ENCODE measurements at places on chromosomes 6 and 20.

DNA sequence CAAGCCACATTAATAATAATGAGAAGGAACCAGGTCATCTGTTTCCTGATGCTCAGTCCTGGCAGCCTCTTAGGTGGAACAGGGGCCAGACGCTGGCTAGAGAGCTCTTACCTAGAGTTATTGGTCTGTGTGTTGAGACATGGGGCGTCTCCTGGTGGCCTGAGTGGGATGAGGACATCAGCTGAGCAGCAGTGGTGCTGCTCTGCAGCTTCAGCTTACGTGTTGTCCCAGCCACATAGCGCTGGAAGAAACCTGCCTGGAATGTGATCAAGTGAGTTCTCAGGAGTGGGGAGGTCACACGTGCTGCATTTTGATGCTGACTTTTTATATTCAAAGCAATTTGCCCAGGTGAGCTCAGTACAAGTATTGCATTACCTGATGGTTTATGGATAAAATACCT lies 355.4 kb downstream of the CDH26 start:
- no peak for DNase-seq

GRCh38 chr6:137019476-137020272 lies 25.1 kb downstream of the IL20RA start:
- DNase-seq = no peak

GRCh38 chr6:166394036-166394892 lies 11.5 kb upstream of the MPC1 start:
- no peak for DNase-seq

DNA sequence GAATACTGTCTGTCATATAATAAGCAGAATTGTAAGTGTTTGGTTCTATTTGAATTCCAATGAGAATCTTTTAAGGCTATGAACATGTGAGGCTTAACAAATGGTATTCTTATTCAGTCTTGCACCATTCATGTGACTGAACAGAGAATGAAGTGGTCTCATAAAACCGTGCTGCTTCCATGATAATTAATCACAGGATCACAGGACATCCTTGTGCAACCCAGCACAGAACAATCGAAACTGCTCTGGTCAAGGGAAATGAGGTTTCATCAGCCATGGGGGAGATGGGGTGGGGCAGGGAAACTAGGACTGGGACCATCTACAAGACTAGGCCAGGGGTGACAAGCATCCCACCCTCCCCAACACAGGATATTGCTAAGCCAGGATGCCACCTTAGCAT lies 6.0 kb downstream of the PPIL6 start:
- DNase-seq = no peak

DNA sequence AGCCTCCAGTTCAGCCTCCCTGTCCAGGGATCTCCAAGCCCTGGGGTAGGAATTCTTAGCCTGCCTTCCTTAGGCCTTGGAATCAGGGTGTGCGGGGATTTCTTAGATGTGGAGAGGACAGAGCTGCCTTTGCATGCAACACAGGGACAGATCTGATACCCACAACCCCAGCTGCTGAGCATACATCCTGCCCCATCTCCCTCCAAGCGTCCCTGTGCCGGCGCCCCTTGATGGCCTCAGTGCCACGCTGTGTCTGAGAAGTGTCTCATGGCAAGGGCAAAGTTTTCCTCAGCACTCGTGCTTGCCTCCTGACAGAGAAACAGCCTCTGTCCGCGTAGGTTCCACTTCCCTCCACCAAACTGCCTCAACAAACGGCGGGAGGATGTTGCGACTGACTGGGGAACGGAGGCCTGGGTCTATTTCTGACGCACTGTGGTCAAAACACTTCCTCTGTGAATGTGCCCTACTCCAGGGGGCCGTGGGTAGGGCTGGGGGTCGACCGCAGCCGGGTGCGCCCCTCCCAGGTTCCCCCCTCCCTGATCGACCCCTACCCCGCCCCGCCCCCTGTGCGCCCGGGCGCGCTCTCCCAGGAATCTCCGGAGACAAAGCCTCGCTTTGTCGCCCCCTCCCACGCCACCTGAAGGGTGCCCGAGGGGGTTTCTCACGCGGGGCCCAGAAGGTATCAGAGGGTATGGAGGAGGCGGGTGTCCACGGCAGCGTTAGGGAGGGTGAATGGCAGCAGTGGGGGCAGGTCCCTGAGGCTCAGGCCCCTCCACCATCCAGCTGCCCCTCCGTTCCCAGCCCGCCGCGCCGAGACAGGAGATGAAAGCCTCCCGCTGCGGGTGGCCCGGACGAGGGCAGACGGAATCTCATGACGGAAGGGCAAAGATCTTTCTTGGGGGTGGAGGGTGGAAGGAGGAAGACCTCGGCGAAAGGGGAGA lies 806 bp downstream of the MICAL1 start:
- DNase-seq = peak; percentile 49

DNA sequence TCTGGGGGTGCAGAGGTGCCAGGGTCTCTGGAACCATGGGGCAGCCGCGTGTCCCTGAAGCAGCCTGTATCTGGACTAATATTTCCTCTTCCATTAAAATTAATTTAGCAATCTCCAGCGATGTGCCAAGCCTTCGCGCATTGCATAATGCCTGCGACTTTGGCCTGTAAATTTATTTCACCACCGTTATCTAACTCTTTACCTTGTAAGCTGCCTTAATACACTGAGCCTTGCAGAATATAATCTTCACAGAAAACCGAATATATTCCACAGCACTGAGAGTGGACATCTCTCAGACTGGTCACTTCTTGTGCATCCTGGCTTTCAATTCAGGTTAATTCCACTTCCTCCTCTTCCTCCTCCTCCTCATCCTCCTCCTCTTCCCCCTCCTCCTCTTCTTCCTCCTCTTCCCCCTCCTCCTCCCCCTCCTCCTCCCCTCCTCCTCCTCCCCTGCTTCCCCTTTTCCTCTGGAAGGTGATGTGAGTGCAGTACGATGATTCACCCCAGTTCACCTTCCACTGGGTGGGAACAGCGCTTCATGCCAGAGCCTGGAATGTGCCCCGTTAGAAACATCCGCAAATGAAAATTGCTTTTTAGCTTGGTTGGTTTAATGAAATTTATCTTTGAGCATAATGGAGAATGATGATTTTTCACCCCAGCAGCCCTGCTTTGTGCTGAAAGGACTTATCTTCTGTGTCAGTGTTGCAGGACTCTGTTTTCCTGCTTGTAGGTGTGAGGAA lies 101.4 kb downstream of the CDH4 start:
- no peak for DNase-seq

GRCh38 chr6:1821164-1821512 lies 211.4 kb downstream of the FOXC1 start:
- no peak for DNase-seq

DNA sequence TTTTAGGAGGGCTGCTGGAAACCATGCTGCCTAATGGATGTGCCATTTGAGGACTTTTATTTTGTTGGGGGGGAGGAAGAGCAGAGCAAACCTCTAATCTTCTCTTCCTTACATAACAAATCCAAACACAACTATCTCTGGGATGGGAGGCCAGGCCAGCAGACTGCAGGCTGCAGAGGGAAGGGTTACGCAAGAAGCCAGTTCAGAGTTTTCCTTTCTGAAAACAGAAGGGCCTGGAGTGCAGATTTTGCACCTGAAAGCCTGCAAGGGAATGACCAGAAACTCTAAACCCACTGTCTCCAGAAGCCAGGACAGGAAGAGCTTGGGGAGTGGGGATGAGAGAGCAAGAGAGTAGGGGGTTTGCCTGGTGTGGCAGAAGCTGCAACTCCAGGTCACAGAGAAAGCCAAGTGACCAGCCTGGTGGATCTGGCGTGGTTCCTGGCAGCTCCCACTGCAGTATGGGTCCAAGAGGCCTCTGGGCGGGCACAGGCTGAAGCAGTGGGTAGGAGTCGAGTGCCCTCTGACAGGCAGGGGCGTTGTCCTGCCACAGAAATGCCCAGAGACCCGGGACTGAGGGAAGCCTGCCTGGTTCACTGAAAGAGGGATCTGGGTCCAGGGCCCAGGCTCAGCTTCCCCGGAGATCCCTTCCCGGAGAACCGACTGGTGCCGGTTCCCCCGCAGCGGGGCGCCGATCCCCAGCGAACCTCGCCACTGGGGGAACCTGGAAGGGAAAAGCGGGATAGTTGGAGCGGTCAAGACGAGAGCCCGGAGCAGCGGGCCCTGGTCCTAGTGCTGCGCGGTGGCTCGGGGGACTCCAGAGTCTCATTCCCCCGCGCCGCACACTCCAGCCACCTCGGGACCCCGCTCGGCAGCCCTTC lies 6.7 kb downstream of the MAFB start:
- no peak for DNase-seq
